ENCODE measurements at places on chromosomes 7 and 10.

DNA sequence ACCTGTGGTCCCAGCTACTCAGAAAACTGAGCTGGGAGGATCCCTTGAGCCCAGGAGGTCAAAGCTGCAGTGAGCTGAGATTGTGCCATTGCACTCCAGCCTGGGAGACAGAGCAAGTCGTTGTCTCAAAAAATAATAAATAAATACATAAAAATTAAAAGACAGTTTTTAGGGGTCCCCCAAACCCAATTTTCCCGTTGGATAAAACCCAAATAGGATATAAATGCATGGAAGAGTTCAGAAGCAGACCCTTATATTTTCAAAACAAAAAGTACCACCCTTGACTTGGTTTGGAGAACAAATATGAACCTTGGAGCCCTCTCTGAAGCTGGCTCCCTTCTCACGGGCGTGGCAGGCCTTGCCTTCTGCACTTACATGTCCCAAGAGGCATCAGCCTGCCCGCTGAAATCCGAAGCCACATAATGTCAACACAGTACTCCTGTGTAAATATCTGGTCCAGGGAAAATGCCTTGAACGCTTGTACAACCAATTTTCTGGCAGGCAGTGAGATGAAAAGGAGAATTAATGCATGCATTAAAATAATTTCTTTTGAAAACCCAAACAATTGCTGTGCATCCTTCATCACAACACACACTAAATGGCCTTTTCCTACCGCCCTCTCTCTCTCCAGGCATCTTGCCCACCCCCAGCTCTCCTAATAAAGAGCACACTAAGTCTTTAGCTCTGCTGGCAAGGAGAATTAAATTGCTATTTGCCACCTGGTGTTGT is 46.4 kb upstream of the PARD3 start:
- DNase-seq = no peak

- no peak for DNase-seq
These were observed 13.9 kb upstream of the ABCC2 start for GRCh38 chr10:99768556-99768955.

DNA sequence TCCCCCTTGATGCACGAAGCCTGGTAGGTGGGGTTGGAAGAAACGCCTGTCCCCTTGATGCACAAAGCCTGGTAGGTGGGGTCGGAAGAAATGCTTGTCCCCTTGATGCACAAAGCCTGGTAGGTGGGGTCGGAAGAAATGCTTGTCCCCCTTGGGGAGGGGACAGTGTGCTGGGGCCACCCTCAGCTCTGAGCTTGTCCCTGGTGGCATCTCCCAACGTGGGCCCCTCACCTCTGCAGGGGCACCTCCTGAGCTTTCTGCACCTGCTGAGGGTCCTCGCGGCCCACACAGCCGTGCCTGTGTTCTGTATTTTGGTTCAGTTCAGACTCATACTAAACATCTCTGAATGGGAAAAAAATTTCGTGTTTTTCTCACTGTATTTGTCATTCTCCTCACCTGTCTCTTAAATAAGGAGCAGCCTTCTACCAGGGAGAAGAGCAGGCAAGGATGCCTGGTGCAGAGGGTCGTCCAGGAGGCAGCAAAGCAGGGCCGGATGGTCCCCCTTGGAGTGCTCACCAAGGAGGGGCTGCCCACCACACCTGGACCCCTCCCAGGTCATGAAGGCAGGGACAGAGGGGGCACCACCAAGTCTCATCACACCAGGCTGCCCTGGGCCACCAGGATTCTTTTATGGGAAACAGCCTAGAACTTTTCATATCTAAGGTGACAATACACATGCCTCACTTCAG is 24.7 kb downstream of the VIPR2 start:
- DNase-seq = peak; percentile 63

GRCh38 chr7:131076711-131077181 is 250.9 kb upstream of the MKLN1 start:
- no peak for DNase-seq

GRCh38 chr7:90764848-90765570 is 168.9 kb downstream of the CDK14 start:
- no peak for DNase-seq

- no peak for DNase-seq
These were observed 243.9 kb downstream of the REEP3 start for GRCh38 chr10:63765126-63765525.

- no peak for DNase-seq
These were observed 315.3 kb downstream of the ADRA2A start for GRCh38 chr10:111392159-111392558.

DNA sequence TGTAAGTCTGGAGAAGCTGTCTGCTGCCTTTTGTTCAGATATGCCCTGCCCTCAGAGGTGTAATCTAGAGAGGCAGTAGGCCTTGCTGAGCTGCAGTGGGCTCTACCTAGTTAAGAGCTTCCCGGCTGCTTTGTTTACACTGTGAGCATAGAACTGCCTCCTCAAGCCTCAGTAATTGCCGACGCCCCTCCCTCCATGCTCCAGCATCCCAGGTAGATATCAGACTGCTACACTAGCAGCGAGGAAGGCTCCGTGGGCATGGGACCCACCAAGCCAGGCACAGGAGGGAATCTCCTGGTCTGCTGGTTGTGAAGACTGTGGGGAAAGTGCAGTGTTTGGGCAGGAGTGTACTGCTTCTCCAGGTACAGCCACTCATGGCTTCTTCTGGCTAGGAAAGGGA is 26.4 kb upstream of the CXCL12 start:
- DNase-seq = no peak

GRCh38 chr7:133290676-133291333 is 37.9 kb downstream of the EXOC4 start:
- DNase-seq = no peak

DNA sequence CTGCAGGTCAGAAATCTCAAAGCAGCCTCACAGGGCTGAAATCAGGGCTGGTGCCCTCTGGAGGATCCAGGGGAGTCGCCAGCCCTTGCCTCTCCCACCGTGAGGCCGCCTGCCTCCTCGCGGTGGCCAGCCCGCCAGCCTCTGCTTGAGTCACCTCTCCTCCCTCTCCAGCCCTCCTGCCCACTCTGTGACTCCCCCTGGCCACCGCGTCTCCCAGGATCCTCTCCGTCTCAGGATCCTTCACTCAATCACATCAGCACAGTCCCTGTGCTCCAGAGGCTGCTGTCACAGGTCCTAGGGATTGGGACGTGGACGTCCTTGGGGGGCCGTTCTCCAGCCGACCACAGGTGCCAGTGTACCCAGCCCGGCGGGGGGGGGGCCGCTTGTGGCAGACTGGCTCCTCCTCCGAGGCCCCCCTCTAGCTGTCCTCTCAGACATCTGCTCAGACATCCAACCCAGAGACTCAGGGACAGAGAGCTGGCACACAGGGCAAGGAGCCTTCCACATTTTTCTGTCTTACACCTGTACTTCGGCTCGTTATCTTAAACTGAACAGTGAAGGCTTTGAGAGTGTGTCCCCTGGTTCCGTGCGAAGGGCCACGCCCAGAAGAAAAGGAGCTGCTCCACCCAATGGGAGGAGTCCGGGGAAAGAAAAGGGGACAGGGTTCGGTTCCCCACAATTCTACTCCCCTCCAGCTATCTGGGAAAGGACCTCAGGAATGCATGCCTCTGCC is 9.4 kb upstream of the PPP2R2D start:
- DNase-seq = no peak

GRCh38 chr10:49220679-49221078 is 32.5 kb upstream of the TMEM273 start:
- peak; percentile 68 for DNase-seq

- DNase-seq = no peak
These were observed 2.2 kb downstream of the MORN4 start for GRCh38 chr10:97631098-97631497.

- DNase-seq = no peak
These were observed 47.4 kb downstream of the JAZF1 start for GRCh38 chr7:28132959-28133870.

DNA sequence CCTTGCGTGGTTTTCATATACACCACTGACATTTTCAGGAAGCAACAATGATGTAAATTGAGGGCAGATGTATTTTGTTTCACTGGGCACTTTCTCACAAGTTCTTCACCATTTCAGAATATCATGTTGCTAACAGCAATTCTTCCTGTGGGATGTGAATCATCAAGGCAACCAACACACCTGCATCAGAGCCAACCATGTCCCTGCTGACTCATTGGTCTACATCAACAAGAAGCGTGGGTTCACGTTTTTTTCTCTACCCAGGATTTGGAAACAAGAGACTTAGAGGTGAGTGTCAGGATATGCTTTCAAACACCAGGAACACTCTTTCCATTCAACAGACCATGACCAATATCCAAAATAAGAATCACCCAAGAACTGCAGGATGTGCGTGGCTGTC is 203.9 kb downstream of the TEX36 start:
- no peak for DNase-seq

DNA sequence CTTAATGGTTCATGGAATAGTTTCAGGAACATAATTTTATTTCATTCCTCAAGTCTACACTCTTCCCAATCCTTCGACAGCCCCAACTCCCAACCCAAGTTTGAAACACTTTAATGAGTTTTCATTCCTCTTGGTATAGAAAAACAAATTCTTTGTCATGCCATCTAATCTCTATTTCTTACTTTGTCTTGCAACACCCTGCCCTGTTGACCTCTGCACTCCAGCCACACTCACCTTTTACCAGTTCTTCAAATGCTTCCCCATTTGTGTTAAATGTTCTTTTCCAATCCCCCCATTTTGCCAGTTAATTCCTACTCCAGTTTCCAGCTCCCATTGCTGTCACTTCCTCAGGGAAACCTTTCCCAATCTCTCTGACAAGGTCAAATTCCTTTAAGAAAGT is 21.9 kb downstream of the ASAH2 start:
- no peak for DNase-seq

DNA sequence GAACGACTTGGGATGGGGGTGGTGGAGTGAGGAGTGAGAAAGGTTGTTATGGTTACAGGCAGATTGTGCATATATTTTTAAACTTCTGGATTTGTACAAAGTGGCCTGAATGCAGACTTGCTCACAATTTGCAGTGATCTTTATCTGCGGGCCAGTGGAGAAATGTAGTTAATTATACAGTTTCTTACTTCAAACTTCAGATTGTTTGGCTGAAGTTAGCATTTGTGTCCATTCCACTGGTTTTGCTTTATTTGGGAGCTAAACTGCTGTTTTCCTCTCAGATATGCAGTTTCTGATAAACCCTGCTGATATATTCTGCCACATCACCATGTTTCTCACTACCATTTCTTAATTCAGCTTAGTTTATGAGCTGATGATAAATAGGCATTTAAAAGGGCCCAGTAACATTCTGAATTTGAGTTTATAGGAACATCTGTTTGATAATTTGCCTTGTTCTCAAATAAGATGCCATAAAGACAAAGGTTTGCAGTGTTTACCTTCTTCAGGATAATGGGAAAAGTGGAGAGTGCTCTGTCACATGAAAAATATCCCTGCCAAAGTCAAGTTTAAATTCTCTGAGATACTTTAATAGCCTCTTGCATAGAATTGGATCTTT is 170.1 kb downstream of the ST7 start:
- no peak for DNase-seq

DNA sequence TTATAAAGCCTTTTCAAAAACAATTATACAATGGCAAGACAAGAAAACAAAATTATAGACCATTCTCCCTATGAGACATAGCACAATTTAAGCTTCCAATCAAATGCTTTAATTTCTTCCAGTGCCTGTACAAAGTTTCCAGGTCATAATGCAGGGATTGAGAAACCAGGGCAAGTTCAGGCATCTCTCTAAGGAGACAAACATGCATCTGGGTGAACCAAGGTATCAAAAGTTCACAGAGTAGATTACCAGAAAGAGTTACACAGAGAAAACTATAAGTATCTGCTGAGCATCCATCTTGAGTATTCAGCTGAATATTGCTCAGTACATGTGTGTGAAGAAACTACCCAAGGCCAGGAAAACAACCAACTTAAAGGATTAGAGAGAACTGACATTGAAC is 89.1 kb downstream of the COL28A1 start:
- DNase-seq = no peak

DNA sequence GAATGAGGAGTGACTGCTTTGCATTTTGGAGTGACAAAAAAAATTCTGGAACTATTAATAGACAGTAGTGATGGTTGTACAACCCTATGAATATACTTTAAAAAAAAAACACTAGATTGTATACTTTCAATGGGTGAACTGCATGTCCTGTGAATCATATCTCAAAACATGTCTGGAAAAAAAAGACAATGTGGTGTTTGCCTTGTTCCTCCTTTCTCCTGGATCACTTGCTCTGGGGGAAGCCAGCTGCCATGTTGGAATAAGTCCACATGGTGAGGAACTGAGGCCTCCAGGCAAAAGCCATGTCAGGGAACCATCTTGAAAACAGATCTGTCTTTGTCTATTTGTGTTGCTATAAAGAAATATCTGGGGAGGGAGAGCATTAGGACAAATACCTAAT is 39.5 kb upstream of the YAE1 start:
- DNase-seq = no peak

- no peak for DNase-seq
These were observed 9.9 kb downstream of the GPR85 start for GRCh38 chr7:113076703-113077102.

DNA sequence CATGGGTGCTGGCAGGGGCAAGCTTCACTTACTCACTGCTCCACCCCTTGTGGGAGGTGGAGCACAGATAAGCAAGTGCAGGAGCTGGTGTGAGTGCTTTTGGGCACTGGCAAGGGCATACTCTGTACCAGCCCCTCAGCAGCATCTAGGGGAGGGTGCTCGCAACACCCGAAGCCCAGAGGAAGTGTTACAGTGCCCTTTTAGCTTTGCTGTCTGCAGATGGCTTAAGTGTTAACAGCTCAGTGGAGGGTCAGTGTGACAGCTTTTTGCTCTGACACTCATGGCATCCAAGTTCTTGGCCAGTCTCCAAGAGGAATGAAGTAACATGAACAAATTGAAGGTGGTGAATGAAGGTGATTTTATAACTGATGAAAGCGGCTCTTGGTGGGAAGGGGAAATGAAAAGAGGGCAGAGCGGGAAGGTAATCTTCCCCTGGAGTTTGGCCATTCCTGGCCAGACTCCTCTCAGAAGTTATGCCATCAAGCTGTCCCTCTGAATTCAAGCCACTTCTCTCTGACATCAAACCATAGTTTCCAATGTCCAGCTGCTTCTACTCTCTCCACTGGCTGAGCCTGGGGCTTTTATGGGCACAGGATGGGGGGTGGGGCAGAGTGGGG is 862.5 kb downstream of the KCNMA1 start:
- DNase-seq = peak; percentile 69

DNA sequence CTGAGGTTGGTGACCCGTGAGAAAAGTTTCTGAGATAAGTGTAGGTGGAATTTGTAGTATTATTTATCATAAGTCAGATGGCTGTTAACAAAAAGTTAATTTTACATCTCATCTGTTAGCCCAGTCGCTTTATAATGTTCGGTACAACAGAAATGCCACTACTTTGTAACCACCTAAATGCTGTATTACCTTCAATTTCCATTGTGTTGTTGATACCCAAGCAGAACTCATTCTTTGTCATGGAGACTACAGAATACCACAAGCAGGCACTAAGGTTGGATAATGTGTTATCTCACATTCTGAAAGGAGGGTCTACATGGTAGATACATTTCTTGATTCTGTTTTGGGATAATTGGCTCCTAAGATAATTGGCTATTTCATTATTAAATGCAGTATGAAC is 249.8 kb upstream of the KAT6B start:
- DNase-seq = no peak

Measured in Right ventricle myocardium inferior (tissue), 1 donor.